ENCODE measurements at places on chromosomes 2 and 18.

GRCh38 chr2:231604101-231604684, 11.5 kb downstream of the TEX44 start:
- peak; percentile 42 for DNase-seq

DNA sequence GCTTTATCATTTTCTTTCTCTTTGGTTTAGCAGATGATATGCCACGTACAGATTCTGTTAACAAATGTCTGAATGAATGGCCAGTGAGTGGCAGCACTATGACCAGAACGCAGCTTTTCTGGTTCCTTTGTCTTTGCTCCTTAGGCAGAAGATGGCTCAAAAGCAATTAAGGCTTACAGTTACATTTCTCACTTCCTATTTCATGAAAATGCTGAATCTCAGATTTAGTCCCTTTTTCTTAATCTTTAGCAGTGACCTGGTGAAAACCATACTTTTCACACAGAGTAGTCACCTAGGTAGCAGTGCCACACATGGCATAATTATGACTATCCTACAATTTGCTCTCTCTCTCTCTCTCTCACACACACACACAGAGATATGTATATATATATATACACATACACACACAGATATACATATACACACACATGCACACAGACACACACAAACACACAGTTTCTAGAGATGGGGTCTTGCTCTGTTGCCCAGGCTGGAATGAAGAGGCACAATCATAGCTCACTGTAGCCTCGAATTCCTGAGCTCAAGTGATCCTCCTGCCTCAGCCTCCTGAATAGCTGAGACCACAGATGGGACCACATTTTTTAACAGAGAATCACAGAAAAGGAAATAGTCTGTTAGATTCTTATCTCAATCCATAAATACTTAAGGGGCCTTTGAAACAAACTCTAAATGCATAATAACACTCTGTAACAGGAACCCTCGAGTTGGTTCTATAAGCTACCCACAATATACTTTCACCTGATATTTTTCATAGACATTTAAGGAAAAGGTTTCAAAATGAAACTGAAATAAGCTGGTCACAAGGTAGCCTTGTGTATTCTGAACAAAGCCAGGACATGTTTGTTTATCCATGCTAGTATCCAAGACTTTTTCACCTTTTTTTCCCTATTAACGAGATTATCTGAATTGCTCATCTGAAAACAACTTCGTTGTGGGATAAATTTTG, 11.6 kb downstream of the PDE6D start:
- no peak for DNase-seq

DNA sequence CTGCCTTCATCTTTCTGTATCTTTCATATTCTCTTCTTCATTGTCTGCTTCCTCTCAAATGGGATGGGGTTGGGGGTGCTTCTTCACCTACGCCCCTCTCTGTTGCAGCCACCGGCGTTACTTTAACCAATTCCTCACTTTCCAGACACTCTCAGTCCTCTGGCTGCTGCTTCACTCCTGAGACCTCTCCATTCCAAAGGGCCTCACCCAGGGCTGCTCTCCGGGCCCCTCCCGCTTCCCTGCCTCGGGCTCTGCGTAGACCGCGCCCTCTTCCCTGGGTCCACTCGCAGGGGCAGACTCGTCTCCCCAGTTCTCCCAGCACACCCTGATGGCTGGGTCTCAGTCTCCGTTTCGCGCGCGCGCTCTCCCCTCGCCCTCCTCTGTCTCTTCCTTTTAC, 926 bp downstream of the SERPINB8 start:
- peak; percentile 83 for DNase-seq

GRCh38 chr2:119155633-119156032, 2.9 kb downstream of the C1QL2 start:
- DNase-seq, result no peak

DNA sequence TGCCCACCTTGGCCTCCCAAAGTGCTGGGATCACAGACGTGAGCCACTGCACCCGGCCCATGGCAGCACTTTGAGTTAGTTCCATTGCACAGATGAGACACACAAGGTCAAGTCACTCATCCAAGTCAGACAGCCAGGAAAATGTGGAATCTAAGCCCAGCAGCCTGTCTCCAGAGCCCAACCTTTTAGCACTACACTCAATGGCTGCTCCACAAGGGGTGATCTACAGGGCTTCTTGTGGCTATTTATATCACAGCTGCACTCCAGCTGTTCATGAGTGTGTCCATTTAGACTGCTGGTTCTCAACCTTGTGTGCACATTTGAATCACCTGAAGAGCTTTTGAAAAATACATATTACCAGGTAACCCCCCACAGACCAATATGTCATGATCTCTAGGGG, 72.9 kb upstream of the RPL31 start:
- DNase-seq, result no peak

DNA sequence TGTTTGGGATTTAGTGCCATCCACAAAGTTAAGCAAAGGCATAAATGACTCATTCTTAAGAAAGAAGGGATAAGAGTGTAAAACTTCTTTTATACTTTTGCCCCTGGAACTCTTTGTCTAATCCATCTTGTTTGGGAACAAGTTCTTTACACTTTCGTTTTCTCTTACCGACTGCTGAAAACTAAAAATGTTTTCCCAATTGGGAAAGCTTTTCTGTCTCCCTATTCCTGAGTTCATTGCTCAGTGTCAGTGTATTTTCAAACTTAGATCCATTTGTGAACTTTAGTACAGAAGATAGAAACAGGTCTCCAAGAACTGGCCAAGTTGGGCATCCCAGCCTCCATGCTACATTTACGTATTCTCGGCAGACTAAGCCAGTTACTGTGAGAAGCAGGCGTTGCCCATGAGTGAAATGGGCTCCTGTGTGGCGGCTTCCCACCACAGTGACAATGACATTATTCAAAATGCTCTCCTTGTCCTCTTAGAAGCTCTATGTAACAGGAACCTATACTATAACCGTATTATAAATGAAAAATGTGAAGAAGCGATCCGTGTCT, 51.7 kb downstream of the TGOLN2 start:
- DNase-seq, result no peak

DNA sequence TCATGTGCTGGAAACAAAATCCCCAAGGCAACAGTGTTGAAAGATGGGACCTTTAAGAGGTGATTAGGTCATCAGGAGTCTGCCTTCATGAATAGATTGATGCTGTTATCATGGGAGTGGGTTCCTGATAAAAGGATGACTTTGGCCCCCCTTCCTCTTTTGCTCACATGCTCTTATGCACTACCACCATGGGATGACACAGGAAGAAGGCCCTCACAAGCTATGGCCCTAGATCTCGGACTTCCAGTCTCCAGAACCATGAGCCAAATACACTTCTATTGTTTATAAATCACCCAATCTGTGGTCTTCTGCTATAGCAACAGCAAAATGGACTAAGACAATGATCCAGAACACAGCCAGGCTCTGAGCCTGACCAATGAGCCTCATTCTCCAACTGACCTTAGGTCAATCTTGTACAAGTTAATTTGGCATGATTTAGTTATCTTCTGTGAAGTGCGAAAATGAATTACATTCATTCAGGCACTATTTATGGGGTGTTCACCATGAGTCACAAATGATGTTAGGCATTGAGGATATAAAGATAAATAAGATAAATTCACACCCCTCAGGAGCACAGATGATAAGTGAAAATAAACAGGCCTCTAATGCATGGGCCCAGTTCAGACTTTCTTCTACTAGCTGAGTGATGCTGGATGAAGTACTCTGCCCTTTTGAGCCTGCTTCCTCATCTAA, 37.7 kb upstream of the NT5C1B start:
- DNase-seq, result no peak

- DNase-seq, result no peak
These were observed 54.2 kb downstream of the CERS6 start for GRCh38 chr2:168510125-168510756.

GRCh38 chr2:239881031-239881471, 144.1 kb downstream of the NDUFA10 start:
- peak; percentile 15 for DNase-seq

All from upper lobe of left lung (tissue), 6 donors.